Glutamatergic neuron (in vitro differentiated cells): ENCODE measurements at places on chromosomes 5 and 9. TPM values are rescaled to one million over a fixed set of nuclear protein-coding genes. Genes with fewer than 3 reads are reported as not detected.

DNA sequence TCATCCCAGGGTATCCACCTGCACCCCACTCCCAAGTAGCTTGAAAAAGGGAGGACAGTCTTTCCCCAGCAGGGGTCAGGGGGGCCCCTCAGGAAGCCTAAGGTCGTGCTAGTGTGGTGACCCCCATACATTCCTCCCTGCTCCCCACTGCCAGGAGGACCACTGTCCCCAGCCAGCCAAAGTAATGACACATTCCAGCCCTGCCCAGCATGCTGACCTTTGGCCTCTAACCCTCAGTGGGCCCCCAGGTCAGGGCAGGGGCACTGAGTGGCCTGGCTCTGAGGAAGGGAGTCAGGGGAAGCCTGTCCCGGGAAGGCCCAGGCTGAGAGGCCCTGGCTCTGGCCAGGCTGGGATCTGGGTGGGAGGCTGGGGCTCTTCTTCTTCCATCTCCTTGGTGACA, 8.8 kb downstream of the CPLX2 start:
- H3K4me1 ChIP-seq: peaks cover 6% of the 10 kb centered on the region
- no peak for DNase-seq
- H3K27me3 ChIP-seq: peaks cover 6% of the 10 kb centered on the region
- peaks cover 16% of the 10 kb centered on the region for H3K36me3 ChIP-seq
- no peak overlapping the region for H3K27ac ChIP-seq

The FAM200C gene
- total RNA-seq: 5.1 TPM

The INSL4 gene
- total RNA-seq: not detected

The MARCOL gene
- not detected for total RNA-seq

GRCh38 chr5:27854243-27854852, 816.0 kb upstream of the CDH9 start:
- H3K4me1 ChIP-seq: peaks cover 2% of the 10 kb centered on the region
- no peak overlapping the region for H3K4me3 ChIP-seq
- no peaks in the 10 kb centered on the region for H3K36me3 ChIP-seq
- no peak overlapping the region for H3K27ac ChIP-seq
- no peak for DNase-seq
- peaks cover 2% of the 10 kb centered on the region for H3K27me3 ChIP-seq

DNA sequence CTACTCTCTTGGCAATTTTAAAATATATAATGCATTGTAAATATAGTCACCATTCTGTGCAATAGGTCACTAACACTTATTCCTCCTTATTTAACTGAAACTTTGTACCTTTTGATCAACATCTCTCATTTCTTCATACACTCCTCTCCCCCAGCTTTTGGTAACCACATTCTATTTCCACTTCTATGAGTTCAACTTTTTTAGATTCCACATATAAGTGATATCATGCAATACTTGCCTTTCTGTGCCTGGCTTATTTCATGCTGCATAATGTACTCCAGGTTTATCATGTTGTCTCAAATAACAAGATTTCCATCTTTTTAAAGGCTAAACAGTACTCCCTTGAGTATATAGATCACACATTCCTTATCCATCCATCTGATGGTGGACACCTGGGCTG, 188.8 kb downstream of the NXNL2 start:
- no peaks in the 10 kb centered on the region for H3K4me1 ChIP-seq
- H3K36me3 ChIP-seq: peaks cover 4% of the 10 kb centered on the region
- no peak for DNase-seq
- no peak overlapping the region for H3K4me3 ChIP-seq
- H3K27me3 ChIP-seq: peaks cover 2% of the 10 kb centered on the region

DNA sequence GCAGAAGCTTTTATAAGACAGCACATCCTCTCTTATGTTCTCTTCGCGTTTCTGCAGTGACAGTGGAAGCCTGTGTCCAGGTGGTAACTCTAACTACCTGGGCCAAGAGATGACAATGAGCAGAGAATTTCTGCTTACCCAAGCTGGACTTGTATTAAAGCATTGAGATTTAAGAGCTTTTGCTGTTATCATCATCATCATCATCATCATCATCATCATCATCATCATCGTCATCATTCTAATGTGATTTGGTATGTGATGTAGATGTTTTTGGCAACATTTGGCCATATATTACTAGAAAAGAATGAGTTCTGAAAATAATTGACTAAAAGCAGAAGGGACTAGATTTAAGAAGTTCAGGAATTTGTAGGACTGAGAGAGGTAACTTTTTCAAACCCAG, 401.3 kb downstream of the BRINP1 start:
- no peaks in the 10 kb centered on the region for H3K4me1 ChIP-seq
- no peak for DNase-seq
- H3K36me3 ChIP-seq: no peaks in the 10 kb centered on the region

The HAVCR2 gene
- not detected for total RNA-seq

DNA sequence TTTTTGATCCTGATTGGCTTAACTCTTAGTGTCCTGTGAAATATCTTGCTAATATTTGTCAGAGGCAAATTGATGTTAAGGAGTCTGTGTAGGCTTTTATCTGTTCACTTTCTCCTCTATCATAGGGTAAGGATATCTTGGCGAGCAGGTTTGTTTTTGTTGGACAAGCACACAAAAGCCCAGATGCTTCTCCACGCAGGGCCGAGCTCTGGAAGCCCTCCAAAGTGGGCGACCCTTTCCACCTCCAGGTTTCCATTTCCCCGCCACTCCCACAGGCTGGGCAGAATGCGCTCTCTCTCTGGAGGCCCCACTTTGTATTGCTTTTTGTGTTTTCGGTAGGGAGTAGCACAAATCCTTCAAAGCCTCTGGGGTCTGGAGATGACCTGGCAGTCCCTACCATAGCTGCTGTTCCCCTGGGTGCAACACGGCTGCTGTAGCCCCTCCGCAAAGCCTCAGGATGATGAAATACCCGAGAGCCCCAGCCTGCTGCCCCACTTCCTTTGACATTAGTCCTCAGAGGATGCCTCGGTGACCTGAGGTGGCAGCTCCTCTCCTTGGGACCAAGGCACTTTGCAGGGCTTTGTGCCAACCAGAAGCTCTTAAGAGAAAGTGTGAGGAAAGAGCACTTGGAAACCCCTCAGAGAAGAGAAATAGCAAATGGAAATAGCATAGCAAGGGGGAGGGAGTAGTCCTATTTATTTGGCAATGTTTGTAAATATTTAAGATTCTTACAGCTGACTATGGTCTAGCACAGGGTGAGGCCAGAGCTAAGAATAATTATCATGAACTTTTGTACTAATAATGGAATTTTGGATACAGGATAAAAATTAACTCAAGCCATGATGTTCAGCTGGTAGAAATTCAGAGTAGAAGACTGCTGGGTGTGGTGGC, 122.8 kb downstream of the ARHGEF28 start:
- H3K36me3 ChIP-seq: peaks cover 4% of the 10 kb centered on the region
- no peak overlapping the region for H3K4me3 ChIP-seq
- DNase-seq: no peak

The HMCN2 gene
- 9.3 TPM for total RNA-seq

The CORO2A gene
- total RNA-seq: 23.9 TPM

The PPP3R2 gene
- not detected for total RNA-seq

DNA sequence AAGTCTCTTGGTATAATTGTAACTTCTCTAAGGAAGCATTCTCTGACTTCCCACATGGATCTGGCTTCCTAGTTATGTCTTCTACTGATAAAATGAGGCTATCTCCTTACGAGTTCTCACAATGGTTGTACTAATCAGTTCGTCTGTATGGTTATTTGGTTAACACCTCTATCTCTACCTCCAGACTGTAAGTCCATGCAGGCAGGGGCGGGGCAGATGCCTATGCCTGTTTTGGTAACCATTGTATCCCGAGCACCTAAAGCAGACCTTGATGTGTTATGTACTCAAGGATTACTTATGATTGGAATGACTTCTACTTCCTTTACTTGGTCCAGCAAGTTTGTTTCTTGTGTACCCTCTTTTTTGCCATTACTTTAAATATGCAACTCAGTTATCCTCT, 125.0 kb upstream of the PITX1 start:
- no peaks in the 10 kb centered on the region for H3K4me1 ChIP-seq
- no peaks in the 10 kb centered on the region for H3K27me3 ChIP-seq
- H3K36me3 ChIP-seq: peaks cover 5% of the 10 kb centered on the region
- no peak overlapping the region for H3K27ac ChIP-seq
- DNase-seq: no peak
- no peak overlapping the region for H3K4me3 ChIP-seq

- no peaks in the 10 kb centered on the region for H3K27me3 ChIP-seq
- no peak overlapping the region for H3K4me3 ChIP-seq
- peaks cover 5% of the 10 kb centered on the region for H3K36me3 ChIP-seq
- H3K27ac ChIP-seq: no peak overlapping the region
- no peak for DNase-seq
- no peaks in the 10 kb centered on the region for H3K4me1 ChIP-seq
These were observed 238.4 kb downstream of the ARRDC3 start for GRCh38 chr5:91144491-91145332.

GRCh38 chr5:150122158-150122510, 33.5 kb downstream of the PDGFRB start:
- H3K27me3 ChIP-seq: peaks cover 6% of the 10 kb centered on the region
- no peaks in the 10 kb centered on the region for H3K36me3 ChIP-seq
- no peak overlapping the region for H3K27ac ChIP-seq
- no peak overlapping the region for H3K4me3 ChIP-seq
- H3K4me1 ChIP-seq: no peaks in the 10 kb centered on the region

DNA sequence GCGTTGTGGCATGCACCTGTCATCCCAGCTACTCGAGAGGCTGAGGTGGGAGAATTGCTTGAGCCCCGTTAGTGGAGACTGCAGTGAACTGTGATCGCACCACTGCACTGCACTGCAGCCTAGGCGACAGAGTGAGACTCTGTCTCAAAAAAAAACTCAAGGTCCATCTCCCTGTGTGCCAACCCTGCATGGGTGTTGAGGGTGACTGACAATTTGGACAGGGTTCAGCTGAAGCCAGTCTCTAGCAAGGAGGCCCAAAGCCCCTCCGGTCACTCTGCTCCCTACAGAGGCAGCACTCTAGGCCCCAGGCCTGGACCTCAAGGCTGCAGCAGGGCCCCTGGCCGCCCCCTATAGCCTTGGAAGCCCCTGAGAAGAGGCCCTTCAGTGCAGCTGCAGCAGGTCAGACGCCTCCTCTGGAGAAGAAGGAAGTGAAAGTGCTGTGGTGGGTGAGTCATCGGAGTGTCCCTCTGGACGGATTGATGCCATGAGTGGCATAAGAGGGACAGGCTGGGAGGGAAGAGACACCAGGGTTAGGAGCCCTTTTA, 39.2 kb upstream of the NEK6 start:
- H3K27me3 ChIP-seq: peaks cover 6% of the 10 kb centered on the region
- no peaks in the 10 kb centered on the region for H3K36me3 ChIP-seq
- H3K4me3 ChIP-seq: no peak overlapping the region
- peaks cover 7% of the 10 kb centered on the region for H3K4me1 ChIP-seq
- H3K27ac ChIP-seq: no peak overlapping the region

- peak; percentile 49 for DNase-seq
- H3K27me3 ChIP-seq: peaks cover 46% of the 10 kb centered on the region
- peaks cover 14% of the 10 kb centered on the region for H3K36me3 ChIP-seq
These were observed 2.5 kb upstream of the ISL1 start for GRCh38 chr5:51380603-51381207.

The TLX3 gene
- 161 TPM for total RNA-seq

DNA sequence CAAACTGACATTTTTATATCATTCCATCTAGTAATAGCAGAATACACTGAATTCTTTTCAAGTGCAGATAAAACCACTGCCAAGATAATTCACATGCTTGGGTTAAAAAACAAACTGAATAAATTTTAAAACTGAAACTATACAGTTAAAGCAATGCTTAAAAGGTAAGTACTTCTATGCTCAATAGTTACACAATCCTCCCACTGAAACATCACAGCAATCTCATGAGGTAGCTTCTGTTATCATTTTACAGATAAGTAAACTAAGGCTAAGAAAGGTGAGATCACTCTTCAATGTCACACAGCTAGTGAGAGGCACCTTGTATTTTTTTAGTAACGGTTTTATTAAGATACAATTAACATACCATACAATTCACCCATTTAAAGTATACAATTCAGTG, 13.4 kb upstream of the GOLGA1 start:
- H3K27me3 ChIP-seq: no peaks in the 10 kb centered on the region
- H3K4me3 ChIP-seq: no peak overlapping the region
- H3K27ac ChIP-seq: no peak overlapping the region
- no peak for DNase-seq
- H3K36me3 ChIP-seq: no peaks in the 10 kb centered on the region
